ENCODE measurements at places on chromosomes 1 and 21.

GRCh38 chr1:32005522-32005921 lies 8.1 kb upstream of the KHDRBS1 start:
- DNase-seq, result no peak

DNA sequence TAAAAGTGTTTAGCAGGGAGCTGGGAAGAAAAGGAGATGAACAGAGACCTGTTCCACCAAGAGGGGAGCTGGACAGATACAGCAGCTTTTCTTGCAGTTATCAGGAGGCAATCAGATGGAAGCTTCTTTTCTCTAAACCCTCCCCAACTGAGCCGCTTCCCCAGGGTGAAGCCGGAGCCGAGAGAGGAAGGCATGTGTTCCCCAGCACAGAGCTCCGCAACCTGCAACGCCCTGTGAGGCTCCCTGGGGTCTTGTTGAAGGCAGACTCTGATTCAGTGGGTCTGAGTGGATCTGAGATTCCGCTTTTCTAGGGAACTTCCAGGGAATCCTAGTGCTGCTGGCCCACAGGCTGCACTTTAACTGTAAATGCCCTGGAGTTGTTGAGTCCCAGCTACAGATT lies 139.1 kb upstream of the COA6 start:
- DNase-seq, result no peak

DNA sequence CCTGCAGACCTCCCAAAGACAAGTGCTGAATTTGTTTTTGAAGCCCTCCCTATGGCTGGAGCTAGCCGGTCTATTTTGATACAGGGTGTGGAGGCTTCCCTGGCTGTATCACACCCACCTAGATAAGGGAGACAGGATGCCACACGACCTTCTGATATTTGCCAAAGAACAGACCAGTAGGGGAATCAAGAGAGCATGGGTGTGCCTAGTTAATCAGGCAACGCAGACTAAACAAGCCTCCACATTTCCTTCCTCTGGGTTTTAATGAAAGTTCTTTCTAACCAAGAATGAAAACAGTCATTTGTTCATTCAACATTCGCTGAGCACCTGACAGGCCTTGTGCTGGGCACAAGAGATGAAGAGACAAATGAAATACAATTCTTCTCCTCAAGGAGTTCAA lies 446.8 kb downstream of the PLPP3 start:
- no peak for DNase-seq

DNA sequence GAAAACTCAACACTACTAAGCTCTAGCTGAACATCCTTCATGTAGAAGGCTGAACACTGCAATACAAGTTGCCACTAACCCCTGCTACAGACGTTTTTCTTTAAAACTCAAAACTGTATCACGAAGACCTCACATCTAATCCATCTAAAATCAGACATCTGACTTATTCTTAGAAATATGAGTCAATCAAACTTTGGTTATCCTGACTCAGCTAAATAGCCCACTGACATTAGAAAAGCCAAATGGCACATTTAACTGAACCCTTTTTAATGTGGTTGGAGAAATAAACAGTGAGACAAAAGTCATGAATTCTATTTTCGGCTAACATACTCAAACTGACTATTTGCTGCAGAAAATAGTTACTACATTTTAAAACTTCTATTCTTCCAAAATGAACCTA lies 35.6 kb downstream of the WLS start:
- DNase-seq, result no peak

DNA sequence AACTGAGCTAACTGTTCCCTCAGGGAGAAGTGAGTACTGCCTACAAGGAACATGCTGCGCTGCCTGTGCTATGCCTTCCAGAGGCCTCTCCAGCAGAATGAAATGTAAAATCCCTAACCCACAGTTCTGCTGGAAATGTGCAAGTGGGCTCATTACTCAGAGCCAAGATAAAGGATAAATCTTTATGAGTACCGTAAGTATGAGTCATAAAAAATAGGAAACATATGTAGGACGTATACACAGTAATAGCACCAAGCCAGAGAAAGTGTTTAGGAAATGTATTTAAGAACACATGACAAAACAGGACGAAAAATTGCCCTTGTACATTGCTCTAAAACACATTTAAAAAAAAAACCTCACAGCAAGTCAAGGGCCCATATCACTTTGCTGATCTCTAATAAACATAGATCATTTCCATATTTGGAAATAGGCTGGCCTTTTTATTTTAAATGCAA lies 104.6 kb downstream of the TGFBR3 start:
- DNase-seq, result no peak

- no peak for DNase-seq
Observed at GRCh38 chr1:46043458-46044017, 88.9 kb downstream of the PIK3R3 start.

DNA sequence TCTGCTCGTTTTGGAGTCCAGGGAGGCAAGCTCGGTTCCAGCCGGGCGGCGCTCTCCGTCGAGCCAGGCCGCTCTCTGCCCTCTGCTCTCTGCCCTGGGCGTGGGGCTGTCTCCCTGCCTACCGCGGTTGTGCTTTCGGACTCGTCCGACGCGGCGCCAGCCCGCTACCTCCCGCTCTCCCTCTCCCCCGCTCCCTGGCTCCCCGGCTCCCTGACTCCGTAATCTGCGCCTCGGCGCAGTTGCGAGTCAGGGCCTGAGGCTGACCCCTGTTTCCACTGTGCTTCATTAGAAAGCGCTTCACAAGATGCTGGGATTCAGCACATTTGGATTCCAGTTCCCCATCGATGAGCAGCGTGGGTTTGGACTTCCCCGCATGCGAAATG lies 2.2 kb downstream of the SOX13 start:
- DNase-seq, result no peak
